Activated T-cell treated with anti-CD3 and anti-CD28 coated beads, Interleukin-2, amount 50 U/mL, for 24 hours (primary cell): ENCODE measurements at places on chromosomes 4 and X.

DNA sequence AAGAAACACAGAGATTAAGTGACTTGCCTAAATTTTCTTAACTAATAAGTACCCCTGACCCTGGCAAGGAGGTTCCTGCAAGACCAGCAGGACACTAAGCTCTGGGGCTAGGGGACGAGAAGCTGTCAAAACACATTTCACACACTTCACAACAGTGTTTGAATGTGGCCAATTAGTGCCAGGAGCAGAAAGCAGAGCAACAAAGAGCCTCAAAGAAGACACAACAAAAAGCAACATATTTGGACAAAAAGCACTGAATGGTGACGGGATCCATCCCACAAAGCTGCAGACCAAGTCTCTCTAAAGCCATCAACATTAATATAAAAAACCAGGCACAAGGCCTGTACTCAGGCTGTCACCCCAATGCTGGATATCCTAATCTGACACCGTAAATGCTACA, 361.9 kb upstream of the RASGEF1B start:
- no peak for DNase-seq

GRCh38 chr4:113641025-113641431, 120.5 kb downstream of the CAMK2D start:
- DNase-seq = no peak

- no peak for DNase-seq
These were observed 37.7 kb upstream of the TET2 start for GRCh38 chr4:105108971-105109370.

GRCh38 chr4:173211222-173211621, 42.6 kb downstream of the GALNT7 start:
- no peak for DNase-seq

DNA sequence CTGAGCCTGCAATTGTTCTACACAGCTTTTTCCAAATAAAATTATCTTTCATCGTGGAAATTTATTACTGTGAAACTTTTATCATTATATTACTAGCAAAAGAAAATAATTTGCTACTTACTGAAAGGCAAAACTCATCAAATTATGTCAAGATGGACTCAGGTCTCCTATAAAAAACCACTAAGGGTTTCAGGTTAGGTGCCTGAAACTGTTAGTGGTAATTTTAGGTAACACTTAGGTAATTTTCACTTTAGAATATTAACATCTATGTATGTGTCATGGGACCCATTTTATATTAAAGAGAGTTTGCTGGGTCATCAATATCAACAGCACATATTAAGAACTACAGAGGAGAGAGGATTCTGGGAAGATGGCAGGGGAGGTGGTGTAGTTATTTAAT, 651.5 kb downstream of the CENPC start:
- no peak for DNase-seq
